ENCODE measurements at places on chromosomes 3 and 15.

- DNase-seq, result no peak
These were observed 91.7 kb upstream of the GOLGA6L4 start for GRCh38 chr15:84143753-84144314.

- no peak for DNase-seq
These were observed 27.2 kb downstream of the GRIP2 start for GRCh38 chr3:14512942-14513327.

- no peak for DNase-seq
These were observed 25.0 kb upstream of the LINGO1 start for GRCh38 chr15:77657634-77658238.

DNA sequence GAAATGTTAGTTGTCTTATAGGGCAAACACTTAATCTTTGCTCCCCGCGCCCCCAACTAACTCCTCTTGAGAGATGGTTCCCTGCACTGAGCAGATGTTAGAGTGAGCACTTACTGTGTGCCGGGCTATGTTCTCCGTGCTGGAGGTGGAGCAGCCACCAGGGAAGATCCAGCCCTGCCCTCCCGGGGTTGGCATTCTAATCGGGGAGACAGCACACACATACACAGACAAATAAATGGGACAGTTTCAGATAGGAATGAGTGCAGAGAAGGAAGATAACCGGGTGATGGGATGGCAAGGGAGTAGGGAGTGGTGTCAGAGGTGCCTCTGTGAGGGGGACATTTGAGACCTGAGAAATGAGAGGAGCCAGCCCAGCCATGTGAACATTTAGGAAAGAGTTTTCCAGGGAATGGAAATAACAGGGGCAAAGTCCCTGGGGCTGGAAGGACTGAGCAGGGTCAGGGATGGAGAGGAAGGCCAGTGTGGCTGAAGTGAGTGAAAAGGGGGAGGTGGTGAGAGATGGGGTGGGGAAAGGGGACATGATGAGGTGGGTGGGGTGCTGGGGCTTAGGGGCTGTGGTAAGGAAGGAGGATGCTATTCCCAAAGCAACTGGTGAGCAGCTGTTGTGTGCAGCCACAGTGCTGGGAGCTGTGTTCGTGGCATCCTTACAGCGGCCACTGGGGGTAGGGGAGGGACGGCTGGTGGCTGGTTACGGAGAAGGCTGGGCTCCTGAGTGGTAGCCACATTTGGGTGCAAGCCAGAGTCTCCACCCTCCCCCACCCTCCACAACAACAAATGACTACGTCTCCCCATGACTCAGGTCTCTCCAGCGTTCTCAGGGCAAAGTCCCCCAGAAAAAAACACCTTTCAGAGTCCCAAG, 15.4 kb upstream of the FGD5 start:
- DNase-seq, result no peak

- DNase-seq, result no peak
These were observed 37.8 kb downstream of the CD47 start for GRCh38 chr3:108053067-108053466.

GRCh38 chr15:60372227-60372626, 25.6 kb downstream of the ANXA2 start:
- no peak for DNase-seq
